ENCODE measurements at places on chromosomes 12 and 14.
A peak's percentile ranks its signal among the peaks of the same experiment; 100 is the strongest.

- no peak for DNase-seq
Measured at GRCh38 chr12:64229240-64229639, 7.1 kb upstream of the KICS2 start.

DNA sequence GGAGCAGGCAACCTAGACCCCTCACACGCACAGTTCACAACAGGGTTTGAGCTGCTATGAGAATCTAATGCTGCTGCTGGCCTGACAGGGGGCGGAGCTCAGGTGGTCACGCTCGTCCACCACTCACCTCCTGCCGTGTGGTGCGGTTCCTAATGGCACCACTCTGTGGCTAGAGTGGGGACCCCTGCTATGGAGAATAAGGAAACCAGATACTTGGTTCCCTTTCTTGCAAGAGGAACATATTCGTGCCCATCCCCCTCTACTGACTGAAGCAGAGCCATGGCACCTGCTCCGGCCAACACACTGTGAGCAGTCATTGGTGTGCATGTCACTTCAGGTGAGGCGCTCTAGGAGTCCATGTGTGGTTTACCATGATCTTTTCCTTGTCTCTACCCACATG is 30.4 kb upstream of the RIMBP2 start:
- no peak for DNase-seq

- no peak for DNase-seq
Measured at GRCh38 chr12:11891754-11892386, 178.9 kb upstream of the BCL2L14 start.

DNA sequence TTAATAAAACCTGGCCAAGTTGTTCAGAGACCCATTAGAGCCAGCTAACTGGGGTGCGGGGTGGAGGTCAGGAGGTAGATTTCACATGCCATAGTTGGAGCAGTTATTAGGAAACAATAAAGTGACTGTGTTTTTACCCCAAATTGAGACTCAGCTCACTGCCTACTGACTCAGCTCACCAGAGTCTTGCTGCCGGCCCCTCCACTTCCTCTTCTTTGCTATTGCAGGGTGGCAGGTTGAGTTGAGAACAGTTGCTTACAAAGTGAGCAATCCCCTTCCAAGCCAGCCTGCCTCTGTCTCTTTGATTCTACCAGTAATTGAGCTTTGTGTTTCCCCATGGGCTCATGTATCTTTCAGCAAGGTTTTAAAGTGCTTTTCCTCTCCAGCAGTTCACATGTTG is 12.9 kb downstream of the ST8SIA1 start:
- DNase-seq = no peak

- DNase-seq = peak; percentile 84
Measured at GRCh38 chr12:131830335-131830913, 2.2 kb downstream of the MMP17 start.

DNA sequence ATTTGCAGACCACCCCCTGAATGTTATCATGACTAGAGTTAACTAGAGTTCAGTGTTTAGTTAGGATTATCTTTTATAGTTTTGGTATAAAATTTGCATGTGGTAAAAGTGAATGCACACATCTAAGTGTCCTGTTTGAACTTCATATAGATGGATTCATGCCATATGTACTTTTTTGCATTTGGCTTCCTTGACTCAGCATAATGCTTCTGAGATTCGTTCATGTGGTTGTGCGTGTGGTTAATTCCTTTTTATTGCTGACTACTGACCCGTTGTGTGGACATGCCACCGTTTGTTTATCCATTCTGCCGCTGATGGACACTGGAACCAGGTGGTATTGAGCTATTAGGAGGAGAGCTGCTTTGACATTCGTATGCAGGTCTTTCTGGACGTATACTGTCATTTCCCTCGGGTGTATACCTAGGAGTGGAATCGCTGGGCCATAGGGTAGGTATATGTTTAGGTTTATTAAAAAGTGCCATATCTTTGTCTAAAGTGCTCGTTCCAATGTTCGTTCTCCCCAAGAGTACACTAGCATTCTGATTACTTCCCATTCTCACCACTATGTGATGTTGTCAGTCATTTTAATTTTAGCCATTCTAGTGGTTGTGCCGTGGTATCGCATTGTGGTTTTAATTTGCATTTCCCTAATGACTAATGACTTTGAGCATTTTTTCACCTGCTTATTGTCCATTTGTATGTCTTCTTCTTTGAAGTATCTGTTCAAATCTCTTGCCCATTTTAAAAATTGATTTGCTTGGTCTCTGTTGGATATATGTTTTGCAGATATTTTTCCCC is 37.7 kb downstream of the RIN3 start:
- DNase-seq = no peak

GRCh38 chr14:73713803-73714655 is at the start of gene PNMA1:
TSS of gene PNMA1 (minus strand) at chr14:73714384. CDS start at chr14:73713639, 745 bp downstream.
- DNase-seq = peak; percentile 83

DNA sequence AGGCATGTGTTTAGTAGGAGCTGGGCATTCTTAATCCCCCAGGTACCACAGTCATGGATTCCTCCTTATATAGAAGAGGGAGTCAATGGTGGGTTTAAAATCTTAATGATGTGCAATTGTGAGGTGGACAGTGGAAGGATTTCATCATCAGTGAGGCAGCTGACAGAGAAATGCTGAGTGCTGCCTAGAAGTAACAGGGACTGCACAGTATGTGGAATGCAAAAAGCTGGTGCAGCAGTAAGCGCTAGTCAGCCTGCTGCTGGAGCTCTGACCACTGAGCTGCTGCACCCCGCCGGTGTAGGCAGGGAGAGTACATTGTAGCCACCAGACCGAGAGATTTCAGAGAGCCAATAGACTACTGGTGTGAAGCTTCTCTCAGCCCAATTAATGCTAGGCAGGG is 80.5 kb upstream of the DACT1 start:
- no peak for DNase-seq

DNA sequence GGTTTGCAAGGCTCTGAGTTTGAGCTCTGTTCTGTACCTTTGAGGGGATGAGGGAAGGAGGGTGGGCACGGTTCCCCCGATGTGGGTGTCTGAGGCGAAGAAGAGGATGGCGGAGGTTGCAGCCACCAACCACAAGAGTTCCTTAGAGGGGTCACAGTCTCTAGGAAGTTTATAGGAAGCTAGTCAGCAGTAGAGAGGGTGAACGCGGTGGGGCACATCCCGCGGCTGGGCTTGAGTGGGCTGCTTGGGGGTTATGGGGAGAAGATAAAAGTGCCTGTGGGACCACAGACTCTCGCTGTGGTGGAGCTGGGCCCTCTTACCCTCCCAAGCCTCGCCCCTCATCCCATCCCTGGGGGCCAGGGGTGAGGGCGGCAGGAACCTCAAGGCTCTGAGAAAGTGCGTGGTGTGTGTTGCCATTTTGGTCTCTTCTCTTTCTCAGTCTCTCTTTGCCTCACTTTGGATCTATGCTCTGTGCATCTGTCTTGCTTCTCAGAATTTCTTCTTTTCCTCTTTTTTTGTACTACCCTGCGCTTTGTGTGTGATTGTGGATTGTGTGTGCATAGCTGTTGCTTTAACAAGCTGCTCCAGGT is 2.7 kb downstream of the CD4 start:
- DNase-seq = no peak

GRCh38 chr14:60514741-60515491 is 6.0 kb downstream of the SIX6 start:
- peak; percentile 20 for DNase-seq

- DNase-seq = no peak
Measured at GRCh38 chr12:53935383-53936341, 3.0 kb upstream of the HOXC13 start.

DNA sequence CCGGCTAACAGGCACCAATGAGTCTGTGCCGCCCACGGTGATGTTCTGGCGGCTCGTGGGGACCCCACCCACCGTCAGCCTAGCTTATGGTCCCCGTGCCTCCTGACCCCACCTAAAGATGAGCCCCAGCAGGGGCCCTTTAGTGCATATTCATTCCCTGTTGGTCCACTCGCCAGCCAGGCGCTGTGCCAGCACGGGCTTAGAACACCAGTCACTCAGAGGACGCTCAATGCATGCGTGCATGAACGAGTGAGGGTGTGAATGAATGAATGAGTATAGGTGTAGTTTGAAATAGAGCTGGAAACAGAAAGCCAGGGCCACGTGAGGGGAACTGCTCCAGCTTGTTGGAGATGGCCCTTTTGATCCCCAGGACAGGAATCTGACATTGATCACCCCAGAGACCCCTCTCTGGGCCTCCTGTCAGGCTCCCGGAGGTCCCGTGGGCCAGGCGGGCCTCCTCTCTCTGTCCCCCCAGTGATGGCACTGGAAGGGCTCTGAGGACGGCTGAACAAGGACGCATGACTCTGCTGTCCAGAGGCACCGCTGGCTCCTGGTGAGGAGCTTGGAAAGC is 193.9 kb upstream of the C14orf180 start:
- no peak for DNase-seq

GRCh38 chr12:67939611-67940010 is 49.6 kb upstream of the IFNG-AS1 start:
- DNase-seq = no peak

DNA sequence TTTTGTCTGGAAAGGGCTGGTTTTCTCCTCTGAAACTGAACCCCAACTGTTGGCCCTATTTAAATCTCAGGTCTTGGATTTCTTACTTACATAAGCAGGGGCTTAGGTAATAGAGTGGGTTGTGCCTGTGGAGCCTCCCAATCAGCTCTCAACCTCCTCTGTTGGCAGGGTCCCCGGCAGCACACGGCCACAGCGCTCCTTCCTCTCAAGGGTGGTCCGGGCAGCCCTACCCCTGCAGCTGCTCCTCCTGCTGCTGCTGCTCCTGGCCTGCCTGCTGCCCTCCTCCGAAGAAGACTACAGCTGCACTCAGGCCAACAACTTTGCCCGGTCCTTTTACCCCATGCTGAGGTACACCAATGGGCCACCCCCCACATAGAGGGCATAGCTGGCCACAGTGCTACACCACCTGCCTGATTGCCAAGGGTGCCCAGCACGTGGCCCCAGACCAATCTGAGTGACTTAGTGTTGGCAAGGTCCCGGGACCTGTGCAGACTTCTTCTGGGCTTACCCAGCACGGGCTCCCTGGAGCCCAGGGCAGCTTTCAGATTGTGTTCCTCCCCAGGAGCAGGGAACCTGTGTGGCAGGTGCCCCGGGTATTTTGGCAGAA is 68.9 kb downstream of the ESR2 start:
- no peak for DNase-seq

DNA sequence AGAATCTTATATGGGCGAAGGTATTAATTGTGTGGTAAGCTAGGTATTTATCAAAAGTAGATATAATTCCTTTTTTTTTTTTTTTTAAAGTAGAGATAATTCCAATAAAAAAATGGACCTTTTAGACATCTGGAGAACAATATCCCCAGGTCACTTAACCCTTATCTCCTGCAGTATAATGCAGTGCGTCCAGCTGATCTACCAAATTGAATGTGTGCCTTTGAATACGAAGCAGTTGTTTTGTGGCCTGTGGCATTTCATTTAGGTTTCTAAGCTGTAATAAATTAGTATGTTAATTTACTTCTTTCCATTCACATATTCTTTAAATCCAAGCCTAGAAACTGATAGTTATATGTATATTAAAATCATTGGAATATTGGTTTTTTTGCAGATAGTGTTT is 3.1 kb downstream of the FUT8 start:
- DNase-seq = no peak

DNA sequence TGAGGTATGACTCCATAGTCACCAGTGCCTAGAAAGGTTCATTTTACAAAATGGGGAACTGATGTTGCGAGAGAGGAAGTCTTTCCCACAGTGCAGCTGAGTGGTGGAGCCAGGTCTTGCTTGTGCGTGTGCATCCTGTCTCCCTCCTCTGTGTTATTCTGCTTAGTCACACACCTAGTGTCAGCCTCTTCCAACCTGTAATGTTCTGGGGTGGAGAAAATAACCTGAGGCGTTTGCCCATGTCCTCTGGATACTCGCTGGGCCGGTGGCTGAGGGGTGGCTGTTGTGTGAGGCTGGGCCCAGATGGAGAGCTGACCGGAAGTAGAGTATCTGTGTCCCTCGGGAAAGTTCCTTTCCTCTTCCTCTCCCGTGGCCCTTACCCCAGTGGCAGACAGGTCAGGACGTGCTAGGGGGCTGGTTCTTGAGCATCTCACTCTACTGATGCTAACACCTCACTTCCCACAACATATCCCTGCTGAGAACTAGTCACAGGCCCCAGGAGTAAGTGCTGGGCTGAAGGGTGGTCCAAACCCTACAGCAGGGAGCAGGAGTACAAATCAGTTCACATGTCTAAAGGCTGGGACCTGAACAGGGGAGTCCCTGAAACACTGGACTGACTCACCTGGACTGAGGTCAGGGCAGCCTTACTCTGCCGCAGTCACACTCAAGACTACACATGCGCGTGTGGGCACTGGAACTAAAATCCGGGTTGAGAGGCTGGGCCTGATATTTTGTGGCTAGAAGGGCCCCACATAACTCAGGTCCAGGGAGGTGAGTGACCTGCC is 7.0 kb downstream of the MLF2 start:
- DNase-seq = no peak
